ENCODE measurements at places on chromosomes 11 and 22.

DNA sequence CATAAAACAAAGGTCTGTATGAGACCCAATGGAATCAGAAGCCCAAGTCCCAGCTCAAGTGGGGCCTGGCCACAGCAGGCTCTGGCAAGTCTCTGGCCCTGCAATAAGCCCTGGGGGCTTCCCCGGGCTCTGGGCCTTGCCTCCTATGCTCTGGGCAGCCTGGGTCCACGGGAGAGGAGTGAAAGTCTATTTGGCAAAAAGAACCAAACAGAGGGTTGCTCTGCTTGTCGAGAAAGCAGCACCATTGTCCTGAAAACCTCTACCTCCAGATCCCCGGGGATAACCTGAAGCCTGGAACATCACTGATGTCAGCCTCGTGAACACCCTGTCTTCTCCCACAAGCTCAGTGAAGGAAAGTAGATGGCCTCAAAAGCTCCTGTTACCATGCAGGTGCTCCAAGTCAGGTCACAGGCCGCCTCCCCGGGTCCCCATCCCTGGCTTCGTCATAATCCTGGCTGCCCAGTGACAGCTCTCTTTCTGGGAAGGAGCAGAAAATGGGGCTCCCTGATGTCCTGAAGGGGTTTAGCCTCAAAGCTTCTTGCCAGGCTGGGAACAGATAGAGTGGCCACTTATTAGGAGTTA lies 46.1 kb upstream of the ETS1 start:
- no peak for DNase-seq

- no peak for DNase-seq
Measured at GRCh38 chr22:49243335-49243734, 584.3 kb downstream of the BRD1 start.

DNA sequence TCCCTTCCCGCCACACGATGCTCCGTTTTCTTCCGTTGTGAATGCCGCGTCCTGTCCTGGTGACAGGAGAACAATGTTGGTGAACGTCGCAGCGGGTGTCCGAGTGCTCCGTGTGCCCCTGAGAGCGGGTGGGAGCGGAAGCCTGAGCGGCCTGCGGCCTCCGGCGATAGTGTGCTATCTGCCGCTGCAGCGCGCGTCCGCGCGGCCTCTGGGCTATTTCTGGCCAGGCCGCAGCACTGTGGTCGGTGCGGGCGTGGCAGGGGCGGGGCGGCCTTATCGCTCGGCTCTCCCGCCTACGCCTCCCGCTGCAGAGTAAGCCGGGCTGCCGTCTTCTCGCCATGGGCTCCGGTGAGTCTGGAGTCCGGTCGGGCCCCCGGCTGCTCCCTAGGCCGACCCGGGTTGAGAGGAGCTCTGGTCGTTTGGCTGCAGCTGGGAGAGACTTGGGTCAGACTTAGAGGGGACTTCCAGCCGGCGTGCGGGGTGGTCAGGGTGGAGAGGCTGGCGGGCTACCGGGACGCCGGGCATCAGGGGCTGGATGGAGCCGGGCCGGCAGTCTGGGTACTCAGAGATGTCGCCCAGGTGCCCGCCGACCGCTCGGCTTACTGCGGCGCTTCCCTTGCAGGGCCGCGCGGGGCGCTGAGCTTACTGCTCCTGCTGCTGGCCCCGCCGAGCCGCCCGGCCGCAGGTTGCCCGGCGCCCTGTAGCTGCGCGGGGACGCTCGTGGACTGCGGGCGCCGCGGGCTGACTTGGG lies at the start of gene GP1BB:
TSS of gene GP1BB (plus strand) at position 308 of the 751 bp plus-strand sequence. CDS start at position 339, 31 bp downstream.
- DNase-seq = no peak

DNA sequence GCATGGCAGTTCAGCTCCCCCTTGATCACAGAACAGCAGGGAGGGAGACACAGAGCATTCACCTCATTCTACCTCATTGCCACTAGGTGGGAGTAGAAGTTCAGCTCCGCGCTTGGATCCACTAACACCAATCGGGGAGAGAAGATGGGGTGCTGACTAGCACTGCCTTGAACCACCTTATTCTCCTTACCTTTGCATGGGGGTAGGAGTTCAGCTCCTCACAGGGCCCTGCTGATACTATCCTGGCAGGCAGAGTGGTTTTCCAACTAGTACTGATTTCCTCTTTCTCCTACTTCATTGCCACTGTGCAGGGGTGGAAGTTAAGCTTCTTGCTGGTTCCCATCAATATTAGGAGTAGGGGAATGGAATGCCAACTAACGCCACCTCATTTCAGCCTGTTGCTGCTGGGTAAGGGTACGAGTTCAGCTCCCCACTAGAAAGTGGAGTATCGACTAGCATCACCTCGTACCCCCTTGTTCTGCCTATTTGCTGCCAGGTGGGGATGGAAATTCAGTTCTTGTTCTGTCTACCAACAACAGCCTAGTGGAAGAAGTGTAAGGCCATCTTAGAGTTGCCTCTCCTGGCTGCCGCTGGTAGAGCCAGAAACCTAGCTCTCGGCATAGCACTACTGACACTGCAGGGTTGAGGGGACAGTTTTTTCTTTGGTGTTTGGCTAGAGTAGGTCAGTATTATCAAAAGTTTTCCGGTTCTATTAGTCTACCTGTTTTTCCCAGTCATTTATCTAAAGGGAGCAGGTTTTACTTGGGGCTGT lies 550.9 kb upstream of the CCDC90B start:
- no peak for DNase-seq

DNA sequence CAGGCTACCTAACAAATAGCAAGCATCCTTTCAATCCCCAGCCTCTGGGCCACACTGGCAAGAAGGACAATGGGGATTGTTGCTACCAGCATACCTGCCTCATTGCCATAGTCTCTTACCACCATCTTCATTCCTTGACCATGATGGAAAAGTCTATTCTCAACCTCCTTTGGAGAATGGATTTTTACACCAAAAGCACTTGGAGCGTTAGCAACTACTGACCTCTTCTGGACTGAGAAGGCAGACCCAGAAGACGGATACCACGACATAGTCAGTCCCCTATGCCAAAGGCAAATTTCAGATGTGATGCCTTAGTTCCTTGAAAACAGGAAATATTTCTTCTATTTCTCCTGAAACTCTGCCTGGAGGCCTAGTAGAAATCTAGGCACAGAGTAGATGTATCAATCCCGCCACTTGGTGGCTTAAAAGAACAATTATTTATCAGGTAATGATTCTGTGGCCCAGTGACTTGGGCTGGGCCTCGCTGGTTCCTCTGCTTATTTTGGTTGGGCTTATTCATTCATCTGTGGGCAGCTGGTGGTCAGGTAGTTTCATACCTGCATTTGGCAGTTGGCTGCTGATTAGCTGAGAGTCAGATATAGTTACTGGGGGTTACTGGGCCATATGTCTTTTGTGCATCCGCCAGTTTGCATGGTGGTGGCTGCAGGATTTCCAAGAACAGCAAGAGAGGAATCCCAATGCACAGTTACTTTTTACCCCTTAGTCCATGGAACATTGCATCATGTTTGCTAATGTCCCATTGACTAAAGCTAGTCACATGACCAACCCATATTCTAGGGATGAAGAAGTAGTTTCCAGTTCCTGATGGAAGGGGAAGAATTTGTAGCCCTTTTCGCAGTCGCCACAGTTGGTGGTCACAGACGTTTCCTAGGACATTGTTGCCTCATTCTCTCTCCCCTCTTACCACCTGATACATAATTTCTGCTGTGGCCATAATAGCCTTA lies 75.2 kb downstream of the DHCR7 start:
- DNase-seq = no peak

GRCh38 chr22:17434856-17435255 lies 65.6 kb downstream of the CECR2 start:
- DNase-seq = no peak

Measured in cortex of kidney (tissue), 1 donor.